ENCODE measurements at places on chromosomes 7 and 10.

DNA sequence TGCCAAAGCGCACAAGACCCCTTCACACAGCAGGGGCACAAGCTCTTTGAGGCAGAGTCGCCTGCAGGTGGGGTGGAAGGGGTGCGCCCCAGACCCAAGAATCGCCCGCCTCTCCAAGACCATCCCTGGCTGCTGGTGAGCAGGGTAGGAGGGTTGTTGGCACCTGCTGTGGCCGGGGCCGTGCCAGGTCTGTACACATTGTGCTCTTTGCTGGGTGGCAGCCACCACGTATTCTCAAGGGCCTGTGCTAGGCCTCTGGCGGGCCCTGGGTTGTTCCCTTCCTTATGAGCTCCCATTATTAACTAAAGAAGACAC lies 84.4 kb downstream of the LHPP start:
- DNase-seq = no peak

DNA sequence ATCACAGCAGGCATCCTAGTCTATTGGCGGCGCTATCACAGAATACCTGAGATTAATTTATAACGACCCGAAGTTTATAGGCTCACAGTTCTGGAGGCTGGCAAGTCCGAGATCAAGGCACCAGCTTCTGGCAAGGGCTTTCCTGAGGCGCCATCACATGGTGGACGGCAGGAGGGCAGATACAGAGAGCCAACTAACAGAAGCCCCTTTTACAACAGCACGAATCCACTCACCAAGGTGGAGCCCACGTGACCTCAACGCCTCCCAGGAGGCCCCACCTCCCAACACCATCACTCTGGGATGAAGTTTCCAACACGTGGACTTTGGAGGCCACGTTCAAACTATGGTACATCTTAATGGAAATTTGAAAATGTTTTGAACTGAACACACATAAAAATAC lies 255.3 kb downstream of the ELFN1 start:
- DNase-seq = no peak

DNA sequence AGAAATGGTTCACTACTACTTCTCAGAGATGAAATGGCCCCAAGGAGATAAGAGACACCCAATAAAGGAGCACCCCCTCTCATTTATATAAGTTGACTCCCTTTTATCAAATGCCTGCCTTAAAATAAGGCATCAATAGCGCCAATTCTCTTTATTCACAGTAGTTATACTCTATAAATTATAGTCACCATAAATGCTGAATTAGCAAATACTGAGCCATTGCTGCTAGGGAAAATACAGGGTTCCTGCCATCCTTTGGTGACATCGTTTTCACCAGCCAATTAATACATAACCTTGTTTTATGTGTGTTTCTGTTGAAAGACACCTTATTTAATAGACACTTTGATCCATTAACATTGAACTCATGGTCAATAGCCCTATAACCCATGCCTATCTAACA lies 28.6 kb downstream of the DCLRE1C start:
- DNase-seq = no peak

GRCh38 chr7:134900166-134900982 lies 85.9 kb upstream of the AGBL3 start:
- no peak for DNase-seq

DNA sequence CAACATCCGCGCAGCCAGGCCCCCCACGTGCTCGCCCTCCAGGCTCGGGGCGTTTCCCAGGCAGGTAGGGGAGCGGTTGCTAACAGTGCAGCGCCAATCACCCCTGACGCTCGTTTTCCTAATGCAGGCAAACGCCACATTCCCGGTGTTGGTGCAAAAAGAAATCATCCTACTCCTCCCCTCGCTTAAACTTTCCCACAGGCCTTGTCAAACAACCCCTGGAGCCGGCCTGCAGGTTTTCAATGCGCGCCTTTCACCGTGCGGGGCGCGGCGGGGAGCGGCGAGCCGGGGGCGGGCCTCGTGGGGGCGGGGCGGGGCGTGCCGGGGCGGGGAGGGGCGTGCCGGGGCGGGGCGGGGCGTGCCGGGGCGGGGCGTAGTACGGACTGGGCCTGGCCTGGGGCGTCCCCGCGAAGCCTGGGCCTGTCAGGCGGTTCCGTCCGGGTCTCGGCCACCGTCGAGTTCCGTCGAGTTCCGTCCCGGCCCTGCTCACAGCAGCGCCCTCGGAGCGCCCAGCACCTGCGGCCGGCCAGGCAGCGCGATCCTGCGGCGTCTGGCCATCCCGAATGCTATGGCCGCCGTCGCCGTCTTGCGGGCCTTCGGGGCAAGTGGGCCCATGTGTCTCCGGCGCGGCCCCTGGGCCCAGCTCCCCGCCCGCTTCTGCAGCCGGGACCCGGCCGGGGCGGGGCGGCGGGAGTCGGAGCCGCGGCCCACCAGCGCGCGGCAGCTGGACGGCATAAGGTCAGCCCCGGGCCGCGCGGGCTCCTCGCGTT lies at the start of gene ECHDC3:
TSS of gene ECHDC3 (plus strand) at position 374 of the 770 bp plus-strand sequence. CDS start at position 569, 195 bp downstream.
- DNase-seq = no peak

DNA sequence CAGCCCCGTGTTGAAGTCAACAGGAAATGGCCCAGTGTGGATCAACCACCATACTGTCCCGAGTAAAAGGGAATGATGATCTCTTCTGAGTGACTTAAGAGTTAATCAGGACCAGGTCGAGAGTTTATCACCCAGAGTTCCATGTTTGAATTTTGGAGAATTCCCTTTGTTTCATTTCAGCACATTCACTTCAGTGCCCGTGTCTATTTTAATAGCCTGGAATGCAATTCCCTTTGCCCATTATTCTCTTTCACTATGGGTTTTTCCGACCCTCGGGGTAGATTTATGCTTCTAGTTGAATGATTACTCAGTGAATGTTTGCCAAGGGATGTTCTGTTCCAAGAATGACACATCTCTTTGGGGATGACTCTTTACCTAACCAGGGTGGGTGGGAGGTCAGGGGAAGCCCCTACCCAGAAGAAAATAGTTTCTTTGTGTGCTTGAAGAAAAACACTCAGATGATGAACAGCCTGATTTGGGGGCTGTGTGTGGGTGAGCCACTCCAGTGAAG lies 594.9 kb downstream of the INHBA start:
- no peak for DNase-seq

- no peak for DNase-seq
These were observed 833.8 kb downstream of the GRID1 start for GRCh38 chr10:85532773-85533172.

- DNase-seq = no peak
These were observed 7.2 kb downstream of the AKR1B1 start for GRCh38 chr7:134451656-134452055.

- no peak for DNase-seq
These were observed 96.2 kb downstream of the VOPP1 start for GRCh38 chr7:55475855-55476803.

DNA sequence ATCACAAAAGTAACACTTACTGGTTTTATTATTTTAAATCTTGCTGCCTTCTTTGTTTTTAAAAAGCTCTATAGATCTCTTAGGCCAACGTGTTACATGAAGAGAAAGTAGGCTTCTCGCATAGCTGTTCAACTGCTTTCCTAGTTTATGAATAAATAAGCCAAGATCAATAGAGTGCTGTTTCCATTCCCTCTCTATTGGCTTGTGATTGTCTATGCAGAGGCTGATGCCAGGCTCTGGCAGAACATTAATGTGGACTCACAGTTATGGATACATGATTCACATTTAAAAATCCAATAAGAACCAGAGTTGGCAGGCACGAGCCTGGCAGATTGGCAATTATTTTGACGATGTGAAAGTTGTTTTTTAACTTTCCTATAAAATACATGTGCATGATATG lies 137.5 kb downstream of the GNAT3 start:
- no peak for DNase-seq

GRCh38 chr7:64959072-64959747 lies 31.6 kb downstream of the ZNF117 start:
- no peak for DNase-seq

Measured in renal cortex interstitium (tissue), 15 donors.